ENCODE measurements at places on chromosomes 2 and 18.

GRCh38 chr2:205852457-205852856, 170.2 kb downstream of the NRP2 start:
- no peak for DNase-seq

GRCh38 chr2:55047677-55048299, 2.5 kb downstream of the RTN4 start:
- no peak for DNase-seq

- DNase-seq = no peak
Measured at GRCh38 chr18:50286391-50287027, 983 bp downstream of the CXXC1 start.

GRCh38 chr2:140639628-140640027, 1491.2 kb downstream of the LRP1B start:
- no peak for DNase-seq

- no peak for DNase-seq
Measured at GRCh38 chr2:174014011-174014698, 49.0 kb upstream of the SP3 start.

GRCh38 chr2:149064856-149065630, 26.5 kb downstream of the LYPD6B start:
- no peak for DNase-seq

Measured in natural killer cell treated with Interleukin-12 subunit alpha and Interleukin-12 subunit beta and Interleukin-15 and Interleukin-18, amount 100 ng/mL, for 72 hours (primary cell).